ENCODE measurements at places on chromosomes 16 and 17. TPM values are rescaled to one million over a fixed set of nuclear protein-coding genes. Genes with fewer than 3 reads are reported as not detected.

The SDK2 gene
- 0.15 TPM for polyA plus RNA-seq

The TEFM gene
- polyA plus RNA-seq = 18.3 TPM

The C16orf86 gene
- polyA plus RNA-seq = 3.5 TPM

The ARSG gene
- 1.3 TPM for polyA plus RNA-seq

The ST6GALNAC2 gene
- polyA plus RNA-seq = 4.2 TPM

The LPO gene
- polyA plus RNA-seq = 0.07 TPM

The RASL10B gene
- polyA plus RNA-seq = 21.1 TPM

The PNMT gene
- polyA plus RNA-seq = 3.3 TPM

The MT4 gene
- polyA plus RNA-seq = not detected

The TMEM100 gene
- polyA plus RNA-seq = 4.3 TPM

The NKD1 gene
- polyA plus RNA-seq = 1.3 TPM

The WSCD1 gene
- polyA plus RNA-seq = 1.3 TPM

The FGF11 gene
- 0.28 TPM for polyA plus RNA-seq

The ADAP2 gene
- 17.8 TPM for polyA plus RNA-seq

The APOBR gene
- 6.6 TPM for polyA plus RNA-seq

The MRPL27 gene
- polyA plus RNA-seq = 105 TPM

The ZMYND15 gene
- 0.33 TPM for polyA plus RNA-seq

The DHRS13 gene
- polyA plus RNA-seq = 3.9 TPM

The SYNGR3 gene
- 0.43 TPM for polyA plus RNA-seq

The EPX gene
- not detected for polyA plus RNA-seq

The DNAJC7 gene
- polyA plus RNA-seq = 86.1 TPM

The SAMD14 gene
- 0.46 TPM for polyA plus RNA-seq

The SNTB2 gene
- 20.9 TPM for polyA plus RNA-seq

The SPATA32 gene
- 0.07 TPM for polyA plus RNA-seq

The BAIAP3 gene
- polyA plus RNA-seq = 2.7 TPM

The MRC2 gene
- 14.5 TPM for polyA plus RNA-seq

The TBC1D28 gene
- polyA plus RNA-seq = not detected

The AIPL1 gene
- not detected for polyA plus RNA-seq

The TMEM220 gene
- polyA plus RNA-seq = 21.0 TPM

The GALR2 gene
- 0.25 TPM for polyA plus RNA-seq

The SCIMP gene
- not detected for polyA plus RNA-seq

The CLEC18A gene
- polyA plus RNA-seq = 0.89 TPM

The FOXN1 gene
- polyA plus RNA-seq = 0.03 TPM

All from adipose tissue (tissue), 3 donors.